ENCODE measurements at places on chromosomes 16 and 17. TPM values are rescaled to one million over a fixed set of nuclear protein-coding genes. Genes with fewer than 3 reads are reported as not detected.

DNA sequence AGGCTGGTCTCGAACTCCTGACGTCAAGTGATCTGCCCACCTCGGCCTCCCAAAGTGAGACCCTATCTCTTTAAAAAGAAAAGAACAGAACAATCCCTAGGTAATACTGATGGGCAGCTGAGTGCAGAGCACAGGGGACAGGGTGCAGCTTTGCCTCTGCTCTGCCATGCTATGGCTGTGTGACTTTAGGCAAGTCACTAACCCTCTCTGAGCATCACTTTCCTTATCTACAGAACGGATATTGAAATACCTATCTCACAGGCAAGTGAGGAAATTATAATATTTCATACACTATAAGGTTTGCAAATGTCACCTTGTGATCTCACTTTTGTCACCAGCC lies 4.1 kb downstream of the CASKIN2 start:
- ATAC-seq: no peak

GRCh38 chr17:39551879-39552278 lies 55.8 kb downstream of the NEUROD2 start:
- no peak for ATAC-seq

DNA sequence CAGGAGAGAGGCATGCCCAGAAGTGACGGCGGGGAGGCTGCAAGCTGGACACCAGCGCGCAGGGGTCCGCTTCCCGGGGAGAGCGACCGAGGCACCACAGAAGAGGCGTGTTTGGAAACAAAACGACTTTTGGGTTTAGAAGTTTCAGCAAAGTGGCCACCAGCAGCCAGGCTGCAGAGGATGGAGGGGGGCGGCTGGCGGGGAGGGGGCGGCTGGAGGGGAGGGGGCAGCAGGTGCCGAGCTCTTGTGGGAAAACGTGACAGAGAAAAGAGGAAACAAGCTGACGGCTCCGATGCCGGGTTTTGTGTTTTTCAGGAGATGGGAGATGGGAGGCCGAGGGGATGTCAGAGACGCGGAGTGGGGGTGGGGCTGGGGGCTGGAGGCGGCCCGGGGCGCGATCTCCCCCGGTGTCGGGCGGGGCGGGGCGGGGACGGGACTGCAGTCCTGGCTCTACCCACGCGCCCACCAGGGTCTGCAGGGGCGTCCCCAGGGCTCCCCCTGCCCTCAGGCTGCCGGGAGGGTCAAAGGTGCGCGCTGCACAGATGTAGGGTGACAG lies 32.1 kb upstream of the RPH3AL start:
- ATAC-seq: no peak

The GNGT2 gene
- total RNA-seq: 1.2 TPM

GRCh38 chr16:10824111-10824893 lies 5.7 kb upstream of the TVP23A start:
- ATAC-seq: no peak

- no peak for ATAC-seq
These were observed 142.0 kb upstream of the RCVRN start for GRCh38 chr17:10046786-10047785.

The MYH3 gene
- total RNA-seq: 3.5 TPM

The DPEP1 gene
- not detected for total RNA-seq

Measured in gastroesophageal sphincter (tissue), 4 donors.